ENCODE measurements at places on chromosomes 7 and 10.
A peak's percentile ranks its signal among the peaks of the same experiment; 100 is the strongest.

GRCh38 chr10:63125459-63125858, 7.7 kb upstream of the NRBF2 start:
- no peak for DNase-seq

GRCh38 chr10:117175215-117175900, 21.9 kb upstream of the KCNK18 start:
- DNase-seq = peak; percentile 53

DNA sequence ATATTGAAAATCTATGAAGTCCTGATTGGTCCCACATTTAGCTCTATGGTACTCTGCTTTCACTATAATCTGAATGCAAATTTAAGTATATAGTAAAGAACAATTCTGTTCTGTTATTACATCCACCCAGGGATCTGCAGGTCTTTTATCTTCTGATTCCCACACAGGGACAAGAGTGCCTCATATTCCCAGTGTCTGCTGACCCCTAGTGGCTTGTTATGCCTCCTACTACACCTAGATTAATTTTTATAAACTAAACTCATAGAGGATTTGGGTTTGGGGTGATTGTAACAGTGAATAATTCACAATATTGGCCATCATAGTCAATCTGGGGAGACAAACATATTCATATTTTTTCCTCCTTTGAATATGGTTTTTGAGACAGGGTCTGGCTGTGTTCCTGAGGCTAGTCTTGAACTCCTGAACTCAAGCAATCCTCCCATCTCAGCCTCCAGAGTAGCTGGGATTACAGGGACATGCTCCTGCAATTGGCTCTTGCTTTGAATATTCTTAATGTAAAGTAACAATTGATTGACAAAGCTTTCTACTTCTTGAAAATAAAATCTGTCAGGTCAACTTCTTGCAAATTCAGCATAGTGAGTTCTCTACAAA, 282.1 kb downstream of the KCND2 start:
- peak; percentile 72 for DNase-seq

- peak; percentile 64 for DNase-seq
Measured at GRCh38 chr7:117808341-117808757, 64.9 kb downstream of the CTTNBP2 start.

DNA sequence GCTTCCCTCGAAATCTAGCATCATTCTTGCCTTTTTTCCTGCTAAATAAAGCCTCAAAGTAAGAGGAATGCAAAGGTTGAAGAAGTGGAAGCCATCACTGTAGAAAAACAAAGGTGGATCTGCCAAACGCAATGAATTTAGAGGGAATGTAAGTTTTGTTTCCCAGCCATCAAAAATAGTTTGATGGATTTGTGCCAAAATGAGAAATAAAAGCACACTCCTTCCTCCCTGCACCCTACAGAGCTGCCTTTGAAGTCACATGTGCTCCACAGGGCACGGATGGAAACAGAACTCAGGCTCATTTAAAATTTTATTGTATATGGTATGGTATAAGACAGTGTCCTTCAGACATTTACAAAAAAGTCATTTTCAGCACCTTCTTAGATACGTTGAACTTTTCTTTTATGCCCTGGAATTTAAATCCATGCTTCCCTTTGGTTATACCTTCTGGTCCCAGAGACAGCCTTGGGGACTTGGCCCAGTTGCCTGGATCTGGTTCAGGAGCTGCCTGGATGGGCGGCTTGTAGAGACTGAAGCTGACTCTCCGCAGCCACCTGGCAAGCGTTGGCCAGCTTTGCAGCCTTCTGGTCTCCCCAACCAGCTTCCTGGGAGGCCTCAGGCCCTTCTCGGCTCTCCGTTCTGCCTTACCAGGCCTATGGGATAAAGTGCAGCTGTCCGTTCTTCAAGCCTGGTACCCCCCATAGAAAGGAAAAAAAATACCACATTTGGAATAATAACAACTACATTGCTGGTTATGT, 228.5 kb upstream of the NEBL start:
- no peak for DNase-seq

- DNase-seq = no peak
Measured at GRCh38 chr7:108270385-108271015, 140.3 kb upstream of the LAMB4 start.

DNA sequence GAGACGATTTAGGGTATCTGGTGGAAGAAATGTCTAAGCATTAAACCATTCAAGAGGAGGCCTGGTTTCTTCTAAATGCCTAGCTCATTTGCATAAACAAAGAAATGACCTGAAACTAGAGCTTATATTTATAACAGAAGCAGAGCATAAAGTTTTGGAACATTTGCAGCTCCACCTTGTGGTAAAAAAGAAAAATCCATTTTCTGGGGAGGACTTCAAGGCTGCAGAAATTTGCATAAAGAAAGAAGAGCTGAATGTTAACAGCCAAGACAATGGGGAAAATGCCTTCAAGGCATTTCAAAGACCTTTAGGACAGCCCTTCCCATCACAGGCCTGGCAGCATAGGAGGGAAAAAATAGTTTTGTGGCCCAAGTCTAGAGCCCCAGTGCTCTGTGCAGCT, 362.0 kb downstream of the ZNF248 start:
- DNase-seq = peak; percentile 29

DNA sequence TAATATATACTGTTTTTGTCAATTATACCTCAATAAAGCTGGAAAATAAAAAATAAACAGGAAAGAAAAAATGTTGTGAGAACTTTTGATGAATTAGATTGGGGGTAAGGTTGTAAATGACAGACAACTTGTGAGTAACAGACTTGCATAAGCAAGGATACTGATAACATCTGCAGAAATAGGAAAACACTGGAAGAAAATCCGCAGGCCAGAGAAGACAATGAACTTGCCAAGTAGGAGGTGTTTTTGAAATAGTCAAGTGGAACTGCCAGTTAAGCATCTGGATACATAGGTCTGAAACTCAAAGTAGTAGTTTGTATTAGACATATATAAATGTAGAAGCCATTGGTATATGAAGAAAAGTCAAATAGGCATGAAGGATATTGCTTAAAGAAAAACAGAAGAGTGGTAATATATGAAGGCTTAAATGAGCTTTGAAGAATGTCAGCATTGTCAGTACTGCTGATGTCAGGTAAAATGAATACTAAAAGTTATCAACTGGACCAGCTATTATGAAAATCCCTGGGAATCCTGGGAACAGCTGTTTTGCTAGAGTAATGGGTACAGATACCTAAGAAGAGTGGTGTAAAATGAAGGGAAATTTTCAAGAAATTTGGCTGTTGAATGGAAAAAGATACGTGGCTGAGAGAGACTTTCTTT, 58.7 kb downstream of the DNAJC1 start:
- DNase-seq = no peak

GRCh38 chr10:3647074-3647473, 137.9 kb downstream of the KLF6 start:
- no peak for DNase-seq

- no peak for DNase-seq
Measured at GRCh38 chr7:47520406-47520805, 61.5 kb downstream of the TNS3 start.

GRCh38 chr10:123139521-123140163, 3.9 kb downstream of the HMX3 start:
- peak; percentile 44 for DNase-seq

- DNase-seq = no peak
Measured at GRCh38 chr10:14412624-14413023, 81.9 kb upstream of the FRMD4A start.

- peak; percentile 70 for DNase-seq
Measured at GRCh38 chr10:63713191-63714144, 192.3 kb downstream of the REEP3 start.

- no peak for DNase-seq
Measured at GRCh38 chr7:28621369-28621841, 209.1 kb downstream of the CREB5 start.

DNA sequence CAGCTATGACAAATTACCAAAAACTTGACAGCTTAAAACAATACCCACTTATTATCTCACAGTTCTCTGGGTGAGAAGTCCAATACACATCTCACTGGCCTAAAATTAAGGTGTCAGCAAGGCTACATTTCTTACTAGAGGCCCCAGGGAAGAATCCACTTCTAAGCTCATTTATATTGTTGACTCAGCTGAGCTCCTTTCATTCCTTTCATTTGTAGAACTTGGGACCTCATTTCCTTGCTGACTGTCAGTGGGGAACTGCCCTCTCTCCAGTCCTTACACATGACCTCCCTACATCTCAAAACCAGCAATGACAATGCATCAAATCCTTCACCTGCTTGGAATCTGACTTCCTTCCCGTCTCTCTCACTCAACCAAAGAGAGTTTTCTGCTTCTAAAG, 240.3 kb downstream of the IPMK start:
- no peak for DNase-seq

DNA sequence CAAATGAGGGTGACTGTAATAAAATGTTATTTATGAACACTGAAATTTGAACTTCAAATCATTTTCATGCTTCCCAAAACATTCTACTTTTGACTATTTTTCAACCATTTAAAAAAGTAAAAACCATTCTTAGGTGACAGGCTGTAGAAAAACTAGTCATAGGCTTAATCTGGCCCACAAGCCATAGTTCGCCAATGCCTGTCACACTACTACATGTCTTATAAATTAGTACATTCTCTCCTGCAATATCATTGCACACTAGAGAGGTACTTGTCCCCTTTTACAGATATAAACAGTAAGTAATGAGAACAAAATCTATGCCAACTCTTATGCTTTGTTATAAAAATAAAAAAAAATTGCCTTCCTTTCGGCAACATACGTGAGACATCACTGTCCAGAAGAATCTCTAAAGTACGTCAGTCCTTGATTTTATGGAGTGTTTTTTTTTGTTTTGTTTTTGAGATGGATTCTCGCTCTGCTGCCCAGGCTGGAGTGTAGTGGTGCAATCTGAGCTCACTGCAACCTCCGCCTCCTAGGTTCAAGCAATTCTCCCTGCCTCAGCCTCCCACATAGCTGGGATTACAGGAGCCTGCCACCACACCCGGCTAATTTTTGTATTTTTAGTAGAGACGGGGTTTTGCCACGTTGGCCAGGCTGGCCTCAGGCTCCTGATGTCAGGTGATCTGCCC, 23.2 kb downstream of the UPF2 start:
- DNase-seq = no peak

- DNase-seq = no peak
Measured at GRCh38 chr10:91251430-91252056, 31.1 kb downstream of the PCGF5 start.

- DNase-seq = no peak
Measured at GRCh38 chr10:64867501-64867962, 1346.3 kb downstream of the REEP3 start.

- DNase-seq = no peak
Measured at GRCh38 chr10:76998451-76998850, 639.2 kb downstream of the KCNMA1 start.

GRCh38 chr10:58266826-58267712, 625 bp downstream of the IPMK start:
- peak; percentile 18 for DNase-seq

DNA sequence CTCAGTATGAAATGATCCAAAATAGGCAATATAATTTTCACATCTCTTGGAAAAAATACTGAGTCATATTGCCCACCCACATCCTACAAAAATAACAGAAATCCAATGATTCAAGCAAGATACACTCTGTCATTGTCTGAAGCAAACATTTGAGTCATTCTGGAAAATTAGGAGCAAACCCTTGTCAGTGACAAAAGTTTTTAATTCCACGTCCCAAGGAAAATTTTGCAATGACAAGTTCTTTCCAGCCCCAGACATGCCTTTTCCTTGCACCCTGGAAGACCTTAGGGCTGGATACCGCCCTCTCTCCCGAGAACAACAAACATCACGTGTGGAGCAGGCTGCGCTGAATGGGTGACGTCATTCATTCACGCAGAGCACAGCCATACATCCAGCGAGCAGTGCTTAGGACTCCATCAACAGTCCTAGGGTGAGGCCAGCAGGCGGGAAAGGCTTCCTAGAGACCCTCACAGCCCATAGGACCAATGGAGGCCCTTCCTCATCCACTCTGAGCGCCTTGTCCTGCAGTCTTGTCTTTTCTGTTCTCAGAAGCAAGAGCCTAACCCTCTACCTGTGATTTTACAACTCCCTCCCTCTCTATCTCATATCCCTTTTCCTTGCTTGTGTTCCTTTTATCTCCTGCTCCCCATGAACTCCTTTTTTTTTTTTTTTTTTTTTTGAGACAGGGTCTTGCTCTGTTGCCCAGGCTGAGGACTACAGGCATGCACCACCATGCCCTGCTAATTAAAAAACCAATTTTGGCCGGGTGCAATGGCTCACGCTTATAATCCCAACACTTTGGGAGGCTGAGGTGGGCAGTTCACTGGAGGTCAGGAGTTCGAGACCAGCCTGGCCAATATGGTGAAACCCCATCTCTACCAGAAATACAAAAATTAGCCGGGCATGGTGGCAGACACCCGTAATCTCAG, 23.5 kb upstream of the KDM7A start:
- no peak for DNase-seq

DNA sequence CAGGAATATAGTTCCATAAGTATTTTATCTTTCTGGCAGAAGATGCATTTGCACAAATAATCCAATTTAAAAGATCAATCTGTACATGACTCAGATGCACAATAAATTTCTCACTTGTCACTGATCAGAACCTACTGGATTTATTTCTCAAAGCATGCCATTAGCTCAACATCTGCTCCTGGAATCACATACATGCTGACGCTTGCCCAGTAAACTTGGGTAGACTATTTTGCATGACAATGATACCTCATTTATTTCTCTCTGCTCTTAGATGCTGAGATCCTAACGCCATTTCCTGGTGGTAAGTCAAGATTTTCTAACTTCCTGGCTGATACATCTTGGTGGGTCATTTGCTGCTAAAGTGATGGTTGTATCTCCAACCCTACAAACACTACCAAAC, 33.8 kb upstream of the C10orf120 start:
- DNase-seq = no peak

DNA sequence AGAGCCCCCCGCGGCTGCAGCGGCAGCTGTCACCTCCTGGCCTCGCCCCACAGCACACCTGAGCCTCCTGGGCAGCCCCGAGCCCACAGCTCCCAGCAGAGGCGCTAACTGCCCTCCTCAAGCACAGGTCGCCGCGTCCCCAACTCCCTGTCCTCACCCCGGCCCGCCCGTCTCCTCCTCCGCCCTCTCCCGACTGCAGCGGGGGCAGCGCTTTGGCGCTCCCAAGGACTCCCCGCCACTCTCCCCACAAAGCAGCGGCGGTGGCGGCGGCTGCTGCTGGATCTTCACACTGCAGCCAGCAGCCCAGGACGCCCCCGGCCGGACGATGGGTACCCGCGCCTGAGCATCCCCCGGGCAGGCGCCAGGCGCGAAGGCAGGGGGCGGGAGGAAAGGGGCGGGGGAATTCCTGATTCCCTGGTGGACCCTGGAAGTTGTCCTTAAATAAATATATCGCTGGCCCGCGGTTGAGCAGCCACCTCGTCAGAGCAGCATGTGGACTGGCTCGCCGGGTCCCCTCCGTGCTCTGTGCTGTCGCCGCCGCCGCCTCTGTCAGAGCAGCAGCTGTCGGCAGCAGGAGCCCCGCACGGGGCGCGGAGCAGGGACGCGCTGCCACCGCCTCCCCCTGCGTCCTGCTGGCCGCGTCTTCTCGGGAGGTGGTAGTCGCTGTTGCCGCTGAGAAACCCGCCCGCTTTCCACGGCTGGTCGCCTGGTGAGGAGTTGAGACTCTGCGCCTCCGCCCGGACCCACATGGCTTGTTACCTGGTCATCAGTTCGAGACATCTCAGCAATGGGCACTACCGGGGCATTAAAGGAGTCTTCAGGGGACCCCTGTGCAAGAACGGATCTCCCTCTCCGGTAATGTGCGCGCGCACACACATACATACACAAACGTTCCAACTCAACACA, at the start of gene ZNF804B:
Gene ZNF804B (plus strand): TSS at position 471 of the 906 bp plus-strand sequence. CDS start 277 bp downstream, at position 748.
- DNase-seq = no peak

- DNase-seq = no peak
Measured at GRCh38 chr7:45414226-45414625, 159.9 kb upstream of the ADCY1 start.

- DNase-seq = no peak
Measured at GRCh38 chr10:104707602-104708459, 66.7 kb downstream of the SORCS3 start.
